NCI-H2081 (cell line): ENCODE measurements at places on chromosomes 4 and X.

- no peak for DNase-seq
These were observed 154.6 kb downstream of the AFAP1 start for GRCh38 chr4:7785017-7785416.

DNA sequence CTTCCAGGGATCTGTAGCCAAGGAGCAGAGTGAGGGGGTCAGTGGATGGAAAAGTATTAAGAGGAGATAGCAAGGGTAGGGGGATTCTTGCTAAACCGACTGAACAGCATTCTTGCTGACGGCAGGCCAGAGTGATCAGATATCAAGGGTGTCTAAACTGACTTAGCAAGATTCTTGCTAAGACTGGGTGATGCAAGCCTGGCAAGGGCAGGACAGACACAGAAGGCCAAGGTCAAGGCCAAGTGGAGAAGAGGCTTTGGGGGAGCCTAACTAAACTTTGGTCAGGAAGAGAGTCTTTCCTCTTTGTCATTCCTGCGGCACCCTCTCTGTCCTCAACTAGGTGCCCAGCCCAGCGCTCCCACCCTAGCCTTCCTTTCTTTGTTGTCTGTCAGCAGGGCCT is 799 bp downstream of the XPNPEP2 start:
- DNase-seq: no peak

- DNase-seq: no peak
These were observed 1.7 kb upstream of the CENPC start for GRCh38 chr4:67546971-67547370.

DNA sequence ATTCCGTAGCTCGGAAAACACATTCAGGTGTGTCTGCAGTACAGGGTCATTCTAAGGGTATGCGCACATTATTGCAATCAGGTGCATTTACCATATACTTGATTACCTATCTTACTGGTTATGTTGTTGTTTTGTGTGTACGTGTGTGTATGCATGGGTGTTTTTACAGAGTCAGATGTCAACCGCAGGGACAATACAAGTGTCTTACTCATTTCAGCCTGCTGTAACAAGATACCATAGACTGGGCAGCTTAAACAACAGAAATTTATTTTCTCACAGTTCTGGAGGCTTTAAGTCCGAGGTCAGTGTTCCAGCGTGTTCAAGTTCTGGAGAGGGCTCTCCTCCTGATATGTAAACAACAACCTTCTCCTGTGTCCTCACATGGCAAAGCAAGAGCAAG is 316.7 kb downstream of the DMD start:
- no peak for DNase-seq

- no peak for DNase-seq
These were observed 5.3 kb downstream of the LRRC66 start for GRCh38 chr4:52014903-52015302.

- DNase-seq: no peak
These were observed 153.1 kb downstream of the NPNT start for GRCh38 chr4:106048250-106048971.

- DNase-seq: no peak
These were observed 186.0 kb upstream of the FAM241A start for GRCh38 chr4:111959222-111959621.

DNA sequence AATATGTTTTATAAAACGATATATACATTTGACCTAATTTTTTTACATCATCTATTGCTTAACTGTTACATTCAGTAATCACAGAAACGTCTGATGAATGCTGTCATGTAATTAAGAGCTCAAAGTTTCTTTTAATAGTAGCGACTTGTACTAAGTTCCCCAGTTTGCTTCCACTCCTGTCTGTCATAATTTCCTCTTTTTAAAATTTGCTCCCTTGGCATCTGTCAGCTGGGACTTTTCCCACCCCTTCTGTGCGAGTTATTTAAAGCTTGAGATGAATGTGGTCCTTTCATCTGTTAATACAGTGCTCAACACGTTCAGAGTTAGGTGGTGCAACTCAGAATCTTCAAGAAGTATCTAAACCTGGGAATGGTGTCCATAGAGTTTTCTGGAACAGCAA is 1.2 kb downstream of the RAP1GDS1 start:
- DNase-seq: no peak

DNA sequence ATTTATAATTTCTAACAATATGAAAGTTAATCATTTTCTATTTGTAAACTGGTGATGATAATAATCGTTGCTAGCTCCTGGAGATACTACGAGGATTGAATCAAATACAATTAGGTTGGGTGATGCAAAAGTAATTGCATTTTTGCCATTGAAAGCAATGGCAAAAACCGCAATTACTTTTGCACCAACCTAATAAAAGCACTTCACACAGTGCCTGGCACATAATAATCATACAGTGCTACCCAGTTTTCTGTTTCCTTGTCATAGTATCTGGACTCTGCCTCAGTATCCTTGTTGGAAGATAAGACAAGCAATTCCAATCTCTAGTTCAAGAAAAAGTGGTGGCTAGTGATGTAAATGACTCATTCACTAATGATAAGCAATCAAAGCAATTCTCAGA is 176.8 kb upstream of the TRPC5 start:
- no peak for DNase-seq

GRCh38 chr4:174216799-174217272 is 66.6 kb downstream of the FBXO8 start:
- no peak for DNase-seq

DNA sequence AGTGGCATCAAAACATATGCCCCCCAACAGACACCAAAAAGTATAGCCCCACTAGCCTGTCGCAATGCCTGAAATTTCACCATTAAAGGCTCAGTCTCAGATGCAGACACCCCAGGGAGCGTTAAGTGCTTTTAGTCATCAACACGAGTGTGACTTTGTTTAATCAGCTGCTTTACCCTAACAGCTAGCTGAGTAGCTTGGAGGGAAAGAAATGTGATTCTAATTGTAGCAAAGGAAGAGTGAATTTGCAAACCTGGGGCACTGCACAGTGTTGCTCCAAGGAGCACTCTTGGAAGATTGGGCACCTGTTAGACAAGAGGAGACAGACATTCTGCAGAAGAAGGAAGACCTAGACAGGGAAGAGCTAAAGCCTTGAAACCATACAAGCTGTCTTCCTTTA is 145.1 kb downstream of the BEND2 start:
- peak; percentile 86 for DNase-seq

DNA sequence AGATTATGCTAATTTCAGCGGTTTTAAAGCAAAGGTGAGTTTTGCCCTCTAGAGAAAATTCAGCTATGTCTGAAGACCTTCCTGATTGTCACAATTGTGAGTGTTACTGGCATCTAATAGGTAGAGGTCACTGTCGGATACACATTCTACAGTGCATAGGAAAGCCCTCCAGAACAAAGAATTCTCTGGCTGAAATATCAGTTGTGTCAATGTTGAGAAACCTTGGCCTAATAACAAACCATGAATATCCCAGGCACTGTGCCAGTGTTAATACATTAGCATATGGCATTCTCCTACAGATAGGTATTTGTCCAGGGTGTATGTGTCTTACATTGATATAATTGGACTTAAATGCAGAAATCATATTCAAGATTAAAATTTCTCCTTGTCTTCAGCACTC is 294.3 kb downstream of the FSTL5 start:
- DNase-seq: peak; percentile 8

- DNase-seq: peak; percentile 72
These were observed 554 bp downstream of the DCTD start for GRCh38 chr4:182916483-182917181.
